ENCODE measurements at places on chromosomes 3 and 15.

GRCh38 chr3:134798681-134799311 is 3.7 kb downstream of the EPHB1 start:
- DNase-seq: peak; percentile 33

- DNase-seq: no peak
Measured at GRCh38 chr3:15500107-15500724, 21.3 kb downstream of the COLQ start.

- DNase-seq: no peak
Measured at GRCh38 chr15:38666865-38667510, 102.4 kb upstream of the RASGRP1 start.

- no peak for DNase-seq
Measured at GRCh38 chr3:138230525-138230924, 43.4 kb downstream of the ARMC8 start.

- DNase-seq: no peak
Measured at GRCh38 chr15:51094606-51095569, at the start of gene TNFAIP8L3. TSS of gene TNFAIP8L3 (minus strand) at chr15:51094906. CDS start at chr15:51094595, 311 bp downstream.

DNA sequence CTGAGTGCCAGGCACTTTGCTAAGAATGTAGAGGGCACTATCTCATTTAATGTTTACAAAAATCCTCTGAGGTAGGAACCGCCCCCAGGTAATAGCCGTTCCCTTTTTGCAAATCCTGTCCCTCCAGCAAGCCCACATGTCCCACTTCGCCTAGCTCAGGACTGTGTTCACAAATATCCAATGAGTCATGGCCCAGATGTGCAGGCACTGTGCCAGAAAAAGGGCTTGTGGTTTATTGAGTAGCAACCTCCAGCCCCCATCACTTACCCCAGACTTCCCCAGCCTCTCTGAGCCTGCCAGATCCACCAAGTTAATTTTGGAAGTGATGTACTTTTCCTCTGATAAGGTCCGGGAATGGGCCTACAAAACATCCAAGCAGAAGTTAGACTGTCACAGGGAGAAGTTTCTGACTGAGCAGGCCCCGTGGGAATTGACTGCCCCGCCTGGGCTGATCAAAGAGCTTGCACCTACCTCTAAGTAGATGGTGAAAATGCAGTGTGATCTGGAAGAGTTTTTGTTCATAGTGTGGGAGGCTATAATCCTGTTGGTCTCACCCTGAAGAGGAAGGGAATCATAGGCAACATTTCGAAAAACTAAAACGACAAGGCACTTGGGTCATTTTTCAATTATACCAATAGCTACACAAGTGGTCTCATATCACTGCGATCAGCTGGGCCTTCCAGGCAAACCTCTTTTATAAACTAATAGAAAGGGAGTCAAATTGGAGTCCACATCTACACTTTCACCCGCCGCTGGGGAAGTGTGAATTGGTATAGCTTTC is 15.7 kb downstream of the KIF9 start:
- no peak for DNase-seq

- DNase-seq: no peak
Measured at GRCh38 chr3:133956982-133957381, 61.3 kb upstream of the RAB6B start.

DNA sequence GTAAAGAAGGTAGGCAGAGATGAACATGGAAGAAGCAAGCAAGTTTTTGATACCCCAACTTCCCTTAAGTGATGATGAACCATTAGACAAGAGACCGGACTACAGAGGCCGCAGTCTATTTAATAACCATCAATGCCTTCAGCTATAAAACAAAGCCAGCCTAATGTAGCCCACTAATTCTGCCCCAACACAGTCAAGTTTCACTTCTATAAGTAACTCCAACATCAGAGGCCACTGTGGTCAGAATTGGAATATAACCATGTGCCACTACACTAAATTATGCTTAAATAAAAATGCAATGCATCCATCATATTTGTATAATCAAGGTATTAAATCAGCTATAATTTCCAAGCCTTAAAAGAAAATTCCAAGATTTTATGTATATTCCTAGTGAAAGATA is 234.7 kb downstream of the FOXP1 start:
- no peak for DNase-seq

DNA sequence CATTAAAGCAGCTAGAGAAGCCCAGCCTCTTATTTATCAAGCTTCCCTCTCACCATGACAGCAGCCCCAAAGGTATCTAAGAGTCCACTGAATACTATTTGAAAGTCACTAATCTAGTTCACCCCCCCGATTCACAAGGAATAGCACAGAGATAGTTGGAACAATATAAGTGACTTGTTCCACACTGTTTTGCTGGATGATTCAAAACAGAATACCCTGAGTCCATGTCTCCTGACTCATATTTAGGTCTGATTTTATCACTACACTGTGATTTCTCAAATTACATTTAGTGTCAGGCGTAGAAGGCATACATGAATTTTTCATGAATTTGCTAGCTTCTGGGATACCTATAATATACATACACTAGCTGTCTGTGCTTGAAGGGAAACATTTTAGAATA is 18.7 kb upstream of the EOGT start:
- DNase-seq: no peak

GRCh38 chr15:85692321-85692720 is 102.4 kb downstream of the KLHL25 start:
- DNase-seq: no peak

DNA sequence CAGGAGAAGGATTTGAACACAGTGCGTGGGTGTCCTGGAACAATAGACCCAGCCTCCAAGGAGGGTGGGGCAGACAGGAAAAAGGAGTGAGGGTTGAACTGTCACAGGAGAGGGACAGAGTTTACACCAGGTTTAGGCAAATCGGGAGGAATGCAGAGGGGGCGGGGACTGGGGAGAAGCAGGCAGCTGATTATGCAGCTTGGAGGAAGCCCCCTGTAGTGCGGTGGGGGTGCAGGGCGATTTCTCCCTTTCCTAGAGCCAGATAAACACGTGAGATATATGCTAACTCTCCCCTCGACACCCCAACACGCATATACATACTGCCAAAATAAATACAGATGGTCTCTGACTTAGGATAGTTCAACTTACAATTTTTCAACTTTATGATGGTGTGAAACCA is 108.6 kb upstream of the PRR20G start:
- no peak for DNase-seq

GRCh38 chr3:100104442-100104798 is 9.9 kb downstream of the FILIP1L start:
- no peak for DNase-seq

DNA sequence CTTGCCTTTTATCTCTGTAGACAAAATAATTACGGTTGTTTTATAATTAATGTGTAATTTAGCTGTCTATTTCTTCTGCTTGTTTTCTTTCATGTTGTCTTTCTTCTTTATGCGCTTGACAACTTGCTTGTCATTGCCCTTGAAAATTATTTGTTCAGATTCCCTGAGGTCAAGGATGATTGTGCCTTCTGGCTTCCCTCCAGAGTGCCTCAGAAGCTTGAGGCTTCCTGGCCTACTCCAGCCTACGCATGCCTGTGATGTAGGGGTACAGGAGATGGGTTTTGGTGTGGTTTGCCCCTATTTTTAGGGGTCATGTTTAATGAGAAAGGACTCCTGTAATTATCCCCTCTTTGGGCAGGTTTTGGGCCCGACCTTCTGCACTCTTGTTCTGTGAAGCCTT is 231.5 kb downstream of the SV2B start:
- no peak for DNase-seq

DNA sequence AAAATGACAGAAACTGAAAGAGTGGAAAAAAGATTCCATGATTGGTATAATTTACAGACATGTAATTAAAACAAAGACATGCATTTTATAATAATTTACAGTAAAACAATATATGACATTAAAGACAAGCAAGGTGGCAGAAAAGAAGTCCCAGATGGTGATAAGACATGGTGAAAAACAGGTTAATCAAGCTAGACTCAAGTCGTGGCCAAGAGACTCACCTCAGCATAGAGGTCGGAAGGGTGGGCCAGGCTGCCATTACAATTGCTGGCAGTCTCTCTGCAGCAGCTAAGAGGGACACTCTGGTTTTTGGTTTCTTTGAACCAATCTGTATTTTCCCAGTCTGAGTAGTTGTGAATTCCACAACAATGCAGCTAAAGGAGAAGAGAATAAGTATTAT is 18.4 kb downstream of the TSPAN3 start:
- DNase-seq: no peak

DNA sequence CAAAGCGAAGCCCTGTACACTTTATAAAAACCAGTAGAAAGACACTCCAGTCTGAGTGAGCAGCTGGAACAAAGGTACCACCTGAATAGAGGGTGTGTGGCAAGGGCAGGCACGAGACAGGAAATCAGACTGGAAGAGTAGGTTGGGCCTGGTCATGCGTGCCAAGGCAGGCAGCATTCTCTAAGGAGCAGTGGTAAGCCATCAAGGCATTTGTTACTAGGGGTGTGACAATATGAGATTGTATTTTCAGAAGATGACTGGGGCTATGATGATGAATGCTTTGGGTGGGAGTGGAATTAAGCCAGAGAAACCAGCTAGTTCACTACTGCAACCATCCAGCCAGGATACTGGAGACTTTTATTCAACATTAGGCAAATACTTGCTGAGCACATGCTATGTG is 5.0 kb downstream of the JMJD7 start:
- no peak for DNase-seq

DNA sequence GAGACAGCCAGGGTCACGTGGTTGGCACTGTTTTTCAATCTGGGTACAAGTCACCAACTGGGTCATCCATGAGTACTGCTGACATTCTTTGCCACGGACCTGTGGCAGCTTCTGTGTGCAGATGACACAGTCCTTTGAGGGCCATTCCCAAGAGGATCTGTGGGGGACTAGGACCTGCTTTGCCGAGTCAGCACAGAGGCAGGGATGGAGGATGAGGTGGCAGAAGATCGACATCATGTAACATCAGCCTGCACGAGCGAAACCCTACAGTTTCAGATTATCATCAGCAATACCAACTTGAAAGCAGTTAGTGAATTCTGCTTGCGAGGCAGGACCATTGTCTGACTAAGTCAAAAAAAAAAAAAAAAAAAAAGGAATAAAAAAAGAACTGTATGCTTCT is 227.7 kb downstream of the FOXP1 start:
- no peak for DNase-seq

- peak; percentile 48 for DNase-seq
Measured at GRCh38 chr3:56988458-56989168, 71.9 kb upstream of the SPATA12 start.

DNA sequence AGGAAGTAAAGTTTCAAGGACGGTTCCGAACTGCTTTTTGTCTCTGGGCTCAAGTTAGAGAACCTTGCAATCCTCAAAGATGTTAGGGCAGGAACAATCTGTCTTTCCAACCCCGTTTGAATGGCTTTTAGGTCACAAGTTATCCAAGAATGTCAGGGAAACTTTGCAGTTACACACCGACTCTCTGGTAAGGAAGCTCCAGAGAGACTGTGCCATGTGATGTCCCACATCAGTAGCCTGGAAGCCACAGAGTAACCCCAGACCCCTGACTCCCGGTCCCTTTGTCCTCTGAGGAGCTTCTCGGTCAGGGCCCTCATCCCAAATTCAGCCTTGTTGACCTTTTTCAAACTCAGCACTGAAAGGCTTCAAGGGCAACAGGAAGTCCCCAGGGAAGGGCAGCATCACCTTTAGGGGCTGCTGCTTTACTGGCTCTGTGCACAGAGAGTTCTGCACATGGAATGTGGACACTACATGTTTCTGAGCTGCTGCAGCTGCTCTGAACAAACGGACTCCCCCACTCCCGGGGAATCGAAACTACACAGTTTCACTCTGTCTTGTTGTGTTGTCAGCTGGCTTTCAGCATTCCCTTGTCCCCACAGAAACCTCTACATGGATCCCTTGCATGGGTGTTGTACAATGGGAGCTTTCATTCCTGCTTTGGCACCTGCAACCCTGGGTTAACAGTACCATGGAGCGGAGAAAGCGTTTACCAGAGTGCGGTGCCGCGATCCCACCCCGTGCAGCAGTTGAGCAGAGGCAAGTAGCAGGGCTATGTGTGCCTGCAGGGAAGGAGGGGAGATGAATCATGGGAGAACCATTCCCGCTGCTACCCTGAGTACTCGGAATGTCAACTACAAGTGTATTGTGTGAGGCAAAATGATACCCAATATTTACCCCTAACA is 408.2 kb upstream of the THBS1 start:
- no peak for DNase-seq

DNA sequence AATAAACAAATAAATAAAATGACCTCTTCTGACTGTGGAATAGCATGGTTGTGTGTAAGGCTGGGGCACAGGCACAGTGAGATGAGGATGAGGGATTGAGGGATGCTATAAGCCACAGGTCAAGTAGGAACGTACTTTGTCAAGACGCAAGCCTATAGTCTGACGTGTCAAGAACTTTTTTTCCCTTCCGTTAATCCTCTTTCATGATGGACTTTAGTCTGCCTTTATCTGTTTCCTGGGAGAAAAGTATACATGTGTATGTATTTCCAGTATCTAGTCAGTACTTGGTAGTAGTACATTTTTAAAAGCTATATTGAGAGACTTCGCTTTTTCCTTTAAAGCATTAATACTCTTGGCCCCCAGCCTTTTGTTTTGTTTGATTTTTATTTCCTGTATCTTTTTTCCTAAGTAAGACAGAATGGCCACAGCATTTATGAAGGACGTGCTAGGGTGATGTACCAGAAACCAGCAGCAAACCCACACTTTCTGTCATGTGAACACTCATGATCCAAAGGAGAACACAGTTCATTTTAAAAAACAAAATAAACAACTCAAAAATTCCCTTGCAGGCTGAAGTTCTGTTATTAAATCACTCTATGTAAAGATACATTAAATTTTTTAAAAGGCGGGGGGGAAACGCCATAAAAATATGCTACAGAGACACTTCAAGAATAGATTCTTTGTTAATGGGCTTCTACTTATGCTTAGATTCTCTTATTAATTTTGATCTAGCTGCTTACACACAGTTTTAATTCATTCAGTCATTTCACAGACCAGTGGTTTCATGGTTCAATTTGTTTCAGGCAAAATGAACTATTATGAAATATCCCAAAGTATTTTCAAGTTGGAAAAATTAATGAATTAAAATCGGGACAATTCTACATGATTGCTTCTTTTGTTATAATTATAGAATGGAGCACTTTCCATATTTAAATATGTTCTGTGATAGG is 114.7 kb downstream of the SNRK start:
- no peak for DNase-seq

DNA sequence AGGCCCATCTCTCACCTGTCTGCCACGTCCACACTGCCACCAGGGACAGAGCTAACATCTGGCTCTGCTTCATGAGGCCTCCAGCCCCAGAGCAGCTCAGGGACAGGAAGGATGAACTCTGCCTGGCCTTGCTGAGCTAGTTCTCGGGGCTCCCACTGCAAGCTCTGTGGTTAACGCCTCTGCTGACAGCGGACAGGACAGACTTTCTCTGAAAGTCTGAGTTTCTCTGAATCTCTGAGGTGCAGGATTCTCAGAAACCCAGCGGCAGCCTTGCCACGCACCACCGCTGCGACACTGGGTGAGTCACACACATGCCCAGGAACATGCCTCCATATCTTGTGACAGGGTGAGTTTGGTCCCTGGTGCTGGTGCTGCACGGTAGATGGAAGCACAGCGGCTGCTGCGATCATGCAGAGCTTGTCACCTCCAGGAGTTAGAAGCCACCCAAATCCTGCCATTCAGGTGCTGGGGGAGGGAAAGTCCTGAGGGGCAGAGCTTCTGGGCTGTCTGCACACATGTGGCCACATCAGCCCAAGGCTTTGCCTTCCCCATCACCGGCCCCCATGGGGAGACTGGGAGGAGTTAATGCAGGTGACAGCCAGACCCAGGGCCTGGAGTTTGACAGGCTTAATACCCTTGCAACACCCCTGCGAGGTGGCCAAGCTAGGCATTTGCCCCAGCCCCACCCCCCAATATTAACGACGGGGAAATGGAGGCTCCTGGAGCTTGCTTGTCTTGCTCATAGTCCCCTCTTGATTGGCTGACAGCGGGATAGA is 267.0 kb downstream of the PLCL2 start:
- no peak for DNase-seq

GRCh38 chr3:171881251-171881650 is 38.1 kb downstream of the TMEM212 start:
- DNase-seq: peak; percentile 98
